ENCODE measurements at places on chromosomes 5 and 9.

- DNase-seq = no peak
Observed at GRCh38 chr9:94941211-94941875, 214.8 kb downstream of the AOPEP start.

DNA sequence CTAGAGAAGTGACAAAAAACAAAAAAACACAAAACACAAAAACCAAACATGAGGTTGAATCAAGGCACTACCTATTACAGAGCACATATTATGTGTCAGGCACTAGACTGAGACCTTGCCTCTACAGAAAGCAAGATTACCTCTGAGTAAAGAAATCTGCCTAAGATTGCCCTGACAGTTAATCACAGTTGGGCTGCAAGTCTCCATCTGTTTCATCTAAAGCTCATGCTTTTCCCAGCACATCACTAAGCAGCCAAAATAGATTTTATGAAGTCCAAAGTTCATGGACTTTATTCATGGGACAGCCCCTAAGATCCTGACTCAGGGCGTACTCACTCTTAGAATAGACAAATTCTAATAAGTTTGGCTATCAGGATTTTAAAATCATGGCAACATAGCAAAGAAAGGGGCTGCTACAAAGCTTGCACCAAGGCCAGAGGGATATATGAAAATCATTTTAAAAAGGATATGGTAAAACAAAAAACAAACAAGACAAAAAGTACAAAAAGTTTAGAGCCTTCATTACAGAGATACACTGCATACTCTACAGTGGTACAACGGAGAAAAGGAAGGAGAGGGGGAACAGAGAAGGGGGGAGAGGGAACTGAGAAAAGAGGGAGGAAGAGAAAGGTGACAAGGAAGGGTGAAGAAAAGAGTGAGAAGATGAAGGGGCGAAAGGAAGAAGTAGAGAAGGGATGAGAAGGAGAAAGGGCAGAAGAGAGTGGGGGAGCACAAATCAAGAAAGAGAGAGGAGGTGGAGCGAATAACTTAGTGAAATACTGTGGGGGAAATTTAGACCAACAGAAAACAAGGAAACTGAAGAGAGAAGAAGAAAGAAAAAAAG is 58.2 kb downstream of the RICTOR start:
- no peak for DNase-seq

DNA sequence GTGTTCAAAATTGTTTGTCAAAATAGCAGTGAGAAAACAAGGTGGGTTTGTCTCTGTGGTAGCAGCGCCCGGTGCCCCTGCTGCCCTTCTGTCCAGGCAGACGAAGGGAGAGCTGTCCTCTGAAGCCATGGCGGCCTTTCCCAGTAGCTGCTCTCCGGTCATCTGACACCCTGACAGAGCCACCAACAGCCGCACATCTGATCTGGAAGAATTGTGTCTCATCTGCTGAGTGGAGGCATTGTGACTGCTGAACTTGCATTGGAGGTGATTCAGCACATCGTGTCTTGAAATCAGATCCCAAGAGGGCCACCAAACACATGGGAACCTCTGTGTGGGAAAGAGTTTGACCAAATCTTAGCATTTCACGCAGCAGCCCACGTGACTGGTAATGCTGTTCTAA is 337.6 kb upstream of the IRX1 start:
- DNase-seq = no peak

- DNase-seq = peak; percentile 99
Observed at GRCh38 chr9:115262477-115262876, 144.5 kb upstream of the TNC start.

GRCh38 chr5:168734620-168735300 is 155.6 kb upstream of the PANK3 start:
- DNase-seq = no peak

DNA sequence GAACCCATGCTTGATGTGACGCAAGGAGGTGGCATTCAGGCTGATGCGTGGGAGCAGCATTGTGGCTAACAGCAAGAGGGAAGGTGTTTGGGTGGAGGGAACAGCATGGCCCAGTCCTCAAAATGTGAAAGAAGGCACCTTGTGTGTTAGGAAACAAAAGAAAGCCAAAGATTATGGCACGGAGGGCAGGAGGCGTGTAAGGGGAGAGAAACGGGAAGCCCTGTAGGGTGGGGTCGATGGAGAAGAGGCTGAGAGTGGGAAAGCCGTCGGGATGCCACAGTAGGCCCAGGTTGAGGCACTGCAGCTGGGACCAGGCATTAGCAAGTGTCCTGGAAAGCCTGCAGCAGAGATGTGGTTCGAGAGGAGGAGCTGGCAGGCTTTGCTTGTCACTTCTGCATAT is 241.1 kb downstream of the GADD45G start:
- no peak for DNase-seq
